NCI-H187 (cell line): ENCODE measurements at places on chromosomes 4 and X.

- DNase-seq: no peak
Measured at GRCh38 chr4:46886711-46887110, 22.3 kb downstream of the COX7B2 start.

- no peak for DNase-seq
Measured at GRCh38 chr4:80846210-80846609, 184.3 kb upstream of the BMP3 start.

DNA sequence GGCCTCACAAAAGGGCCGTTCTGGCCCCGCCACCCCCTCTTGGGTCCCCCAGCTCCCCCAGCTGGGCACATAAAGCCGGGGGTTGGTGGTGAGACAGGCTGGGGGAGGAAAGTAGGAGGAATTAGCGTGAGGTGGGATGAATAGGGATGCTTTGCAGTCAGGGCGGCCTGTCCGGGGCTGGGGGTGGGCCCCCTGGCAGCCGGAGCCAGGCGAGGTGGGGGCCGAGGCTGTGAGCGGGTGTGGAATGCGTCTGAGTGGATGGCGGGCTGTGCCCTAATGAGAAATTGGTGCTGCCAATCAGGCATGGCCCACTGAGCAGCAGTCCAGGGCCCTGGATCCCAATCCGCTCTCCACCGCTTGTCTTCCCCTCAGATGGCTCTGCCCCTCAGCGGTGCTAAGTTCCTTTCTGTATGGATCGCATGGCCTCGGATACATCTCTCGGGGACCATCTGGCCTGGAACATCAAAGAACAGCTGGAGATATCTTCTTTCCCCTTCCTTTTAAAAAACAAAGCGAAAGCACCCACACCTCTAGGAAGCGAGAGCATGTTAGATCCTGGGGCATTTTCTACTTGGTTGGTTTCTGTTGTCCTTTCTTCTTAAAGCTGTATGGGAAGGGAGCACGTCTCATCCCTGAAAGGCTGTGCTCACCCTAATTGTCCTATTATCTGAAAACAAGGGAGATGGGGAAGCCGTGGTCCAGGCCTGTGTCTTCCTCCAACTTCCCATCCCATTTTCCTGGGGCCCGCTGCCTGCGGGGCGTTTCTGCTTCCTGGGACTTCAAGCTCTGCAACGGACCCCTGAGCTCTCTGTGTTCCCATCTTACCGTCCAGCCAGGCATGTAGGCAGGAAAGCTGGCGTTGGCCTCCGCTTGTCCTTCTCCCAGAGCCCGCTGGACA is 106.9 kb downstream of the SORCS2 start:
- DNase-seq: no peak

DNA sequence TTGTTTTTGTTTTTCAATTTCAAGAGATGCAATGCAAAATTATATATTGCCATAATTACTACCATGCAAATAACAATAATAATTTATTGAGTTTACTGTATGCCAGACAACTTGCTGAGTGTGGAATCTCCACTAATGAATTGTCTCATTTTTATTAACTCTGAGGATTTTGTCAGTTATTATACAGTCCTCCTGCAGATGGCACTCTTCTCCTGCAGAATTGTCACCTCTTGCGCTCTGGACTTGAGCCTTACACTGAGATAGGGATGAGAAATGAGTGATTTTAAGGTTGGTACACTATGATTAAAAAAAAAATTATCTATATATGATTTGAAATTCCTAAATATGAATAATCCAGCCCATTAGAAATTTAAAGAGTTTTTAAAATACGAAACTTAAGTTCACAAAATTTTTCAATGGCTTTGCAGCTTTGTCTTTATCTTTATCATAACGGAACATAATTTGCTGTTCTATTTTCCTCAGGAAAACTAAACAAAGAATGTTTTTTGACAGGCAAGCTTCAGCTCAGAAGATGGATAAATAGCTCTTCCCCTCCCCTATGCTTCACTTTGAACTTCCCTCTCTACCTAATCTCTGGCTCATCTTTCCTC is 12.7 kb upstream of the PAQR3 start:
- DNase-seq: peak; percentile 32

GRCh38 chrX:120000490-120001246 is 57.1 kb upstream of the NKAP start:
- no peak for DNase-seq

GRCh38 chr4:103150677-103151076 is 47.5 kb downstream of the CENPE start:
- no peak for DNase-seq

DNA sequence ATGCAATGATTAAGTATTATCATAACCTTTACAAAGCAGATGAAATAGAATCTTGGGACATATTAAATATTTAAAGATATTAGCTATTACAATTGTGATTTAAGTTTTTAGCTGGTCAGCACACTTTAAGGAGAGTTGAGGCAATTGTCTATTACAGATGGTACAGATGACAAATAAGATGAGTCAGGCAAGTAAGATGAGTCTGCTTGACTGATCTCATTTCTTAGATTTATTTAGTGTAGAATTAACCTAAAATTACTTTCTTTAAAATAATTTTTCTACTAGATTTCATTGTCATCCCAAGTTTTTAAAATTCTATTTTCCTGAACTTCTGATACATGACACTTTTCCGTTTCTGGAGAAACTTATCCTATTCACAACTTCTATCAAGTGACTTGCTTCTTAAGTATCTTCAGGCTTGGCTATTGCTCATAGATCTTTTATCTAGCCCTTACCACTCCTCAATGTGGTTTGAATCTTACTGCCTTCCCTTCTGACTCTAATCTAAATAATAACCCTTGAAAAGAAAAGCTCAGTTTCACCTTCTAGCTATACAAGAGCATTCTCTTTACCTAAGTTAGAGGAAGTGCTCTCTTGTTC is 32.9 kb downstream of the CXCL1 start:
- no peak for DNase-seq

DNA sequence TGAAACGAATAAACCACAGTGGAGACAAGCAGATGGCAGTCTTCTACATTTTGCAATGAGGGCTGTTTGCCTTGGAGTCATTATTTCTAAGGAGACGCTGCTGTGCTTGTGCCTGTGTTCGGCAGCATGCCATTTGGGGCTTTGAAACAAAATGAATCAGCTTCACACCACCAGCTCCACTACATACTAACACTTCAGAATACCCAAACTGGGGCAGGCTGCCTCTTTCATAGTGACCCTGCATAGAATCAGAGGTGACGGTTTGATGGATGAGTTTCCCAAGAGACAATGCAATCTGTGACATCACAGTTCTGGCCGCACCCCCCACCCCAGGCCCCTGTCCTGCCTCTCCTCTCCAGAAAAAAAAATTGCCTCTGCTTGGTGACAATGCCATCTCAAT is 57.1 kb upstream of the MID1 start:
- no peak for DNase-seq

GRCh38 chr4:121861426-121861825 is 8.8 kb downstream of the BBS7 start:
- no peak for DNase-seq

DNA sequence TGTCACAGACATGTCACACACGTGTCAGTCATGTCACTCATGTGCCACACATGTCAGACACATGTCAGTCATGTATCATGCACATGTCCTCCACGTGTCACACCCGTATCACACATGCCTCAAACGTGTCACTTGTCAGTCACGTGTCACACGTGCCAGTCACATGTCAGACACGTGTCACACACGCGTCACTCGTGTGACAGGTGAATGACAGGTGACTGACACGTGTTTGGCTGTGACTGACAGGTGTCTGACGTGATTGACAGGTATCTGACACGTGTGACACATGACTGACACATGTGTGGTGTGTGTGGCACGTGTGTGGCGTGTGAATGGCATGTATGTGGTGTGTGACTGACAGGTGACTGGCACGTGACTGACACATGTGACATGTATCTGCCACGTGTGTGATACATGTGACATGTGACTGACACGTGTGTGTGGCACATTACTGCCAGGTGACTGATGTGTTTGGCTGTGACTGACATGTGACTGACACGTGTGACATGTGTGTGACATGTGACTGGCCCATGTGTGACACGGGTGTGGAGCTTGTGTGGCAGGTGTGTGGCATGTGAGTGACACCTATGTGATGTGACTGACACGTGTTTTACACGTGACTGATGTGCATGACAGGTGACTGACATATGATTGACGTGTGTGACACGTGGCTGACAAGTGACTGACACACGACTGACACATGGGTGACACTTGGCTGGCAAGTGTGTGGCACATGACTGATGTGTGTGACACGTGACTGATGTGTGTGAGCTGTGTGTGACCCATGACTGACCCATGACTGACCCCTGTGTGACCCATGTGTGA is 90.7 kb upstream of the GPC3 start:
- no peak for DNase-seq

GRCh38 chr4:110533590-110533910 is 57.6 kb downstream of the ENPEP start:
- DNase-seq: no peak

GRCh38 chr4:162684998-162685397 is 481.7 kb downstream of the NAF1 start:
- no peak for DNase-seq

DNA sequence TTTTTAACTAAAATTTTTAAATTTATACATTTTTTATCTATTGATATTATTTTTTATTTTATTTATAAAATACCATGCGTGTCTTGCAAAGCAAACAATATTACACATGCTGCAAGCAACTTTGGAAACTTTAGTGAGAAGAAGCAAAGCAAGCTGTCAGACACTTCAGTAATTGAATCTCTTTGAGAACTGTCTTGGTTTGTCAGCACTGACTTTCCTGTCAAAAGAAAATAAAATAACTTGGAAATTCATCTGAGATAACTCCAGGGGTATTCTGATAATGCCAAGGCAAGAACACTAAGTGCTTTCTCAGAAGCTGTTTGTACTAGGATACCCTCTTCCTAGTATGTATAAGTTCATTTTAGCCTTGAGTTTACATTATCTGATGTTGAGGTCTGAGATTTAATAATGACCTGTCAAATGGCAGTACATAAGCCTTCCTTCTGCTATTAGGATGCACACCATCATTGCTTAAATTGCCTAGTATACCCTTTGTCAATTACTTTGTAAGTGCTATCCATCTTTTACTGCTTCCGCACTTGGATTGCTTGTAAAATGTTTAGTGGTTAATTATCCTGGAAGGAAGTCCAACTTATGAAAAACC is 624.2 kb upstream of the AGA start:
- DNase-seq: no peak

DNA sequence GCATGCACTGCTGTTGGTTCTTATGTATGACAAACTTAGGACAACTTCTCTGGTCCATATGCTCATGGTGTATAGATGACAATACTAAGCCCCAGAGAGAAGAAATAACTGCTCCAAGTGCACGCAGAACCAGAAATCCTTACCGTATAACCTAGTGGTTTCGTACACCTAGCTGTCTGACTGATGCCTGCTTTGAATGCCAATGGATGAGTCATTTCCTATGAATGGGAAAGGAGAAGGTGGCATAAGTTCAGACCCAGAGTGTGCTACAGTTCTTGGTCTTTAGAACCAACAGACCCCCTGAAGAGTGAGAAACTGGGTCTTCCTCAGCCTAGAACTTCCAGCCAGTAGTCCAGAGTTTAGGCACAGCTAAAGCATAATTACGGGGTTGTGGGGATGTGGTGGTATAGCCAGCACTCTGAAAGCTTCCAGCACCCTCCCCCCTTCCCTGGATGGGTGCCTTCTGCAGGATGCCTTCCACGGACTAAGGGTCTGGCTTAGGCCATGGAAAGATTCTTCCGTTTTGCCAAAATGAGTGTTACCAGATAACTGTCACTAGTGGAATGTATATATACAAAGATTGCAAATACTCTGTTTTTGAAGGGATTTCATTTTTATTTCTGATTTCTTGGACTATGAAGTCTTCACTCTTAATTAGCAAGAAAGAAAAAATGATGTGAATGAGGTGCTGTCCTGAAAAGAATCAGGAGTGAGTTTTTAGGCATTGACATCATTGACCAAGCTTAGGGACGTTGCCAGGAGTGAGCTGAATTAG is 84.6 kb upstream of the PACRGL start:
- DNase-seq: no peak

GRCh38 chrX:139825618-139826017 is 107.2 kb downstream of the ATP11C start:
- no peak for DNase-seq
